ENCODE measurements at places on chromosomes 7 and 10. TPM values are rescaled to one million over a fixed set of nuclear protein-coding genes. Genes with fewer than 3 reads are reported as not detected.

The C10orf53 gene
- not detected for polyA plus RNA-seq

The HMX2 gene
- not detected for polyA plus RNA-seq

The DPP6 gene
- 0.24 TPM for polyA plus RNA-seq

The GIMAP6 gene
- polyA plus RNA-seq = 2.8 TPM

The CYP3A5 gene
- 51.2 TPM for polyA plus RNA-seq

The PDE6C gene
- polyA plus RNA-seq = not detected

The CFAP69 gene
- 3.1 TPM for polyA plus RNA-seq

The HOXA3 gene
- polyA plus RNA-seq = 3.3 TPM

The TYW1B gene
- polyA plus RNA-seq = 0.89 TPM

The C10orf90 gene
- not detected for polyA plus RNA-seq

The RET gene
- 0.10 TPM for polyA plus RNA-seq

The PRKG1 gene
- polyA plus RNA-seq = 0.87 TPM

The OPN4 gene
- polyA plus RNA-seq = 0.02 TPM

The SPDYE2B gene
- not detected for polyA plus RNA-seq

The WASHC2C gene
- polyA plus RNA-seq = 9.6 TPM

The OR9A2 gene
- not detected for polyA plus RNA-seq

The ASB10 gene
- polyA plus RNA-seq = 0.01 TPM

The NACAD gene
- polyA plus RNA-seq = 0.37 TPM
